Myocyte (in vitro differentiated cells): ENCODE measurements at places on chromosomes 7 and 10.

- DNase-seq = no peak
Observed at GRCh38 chr10:94351089-94351488, 11.7 kb downstream of the NOC3L start.

DNA sequence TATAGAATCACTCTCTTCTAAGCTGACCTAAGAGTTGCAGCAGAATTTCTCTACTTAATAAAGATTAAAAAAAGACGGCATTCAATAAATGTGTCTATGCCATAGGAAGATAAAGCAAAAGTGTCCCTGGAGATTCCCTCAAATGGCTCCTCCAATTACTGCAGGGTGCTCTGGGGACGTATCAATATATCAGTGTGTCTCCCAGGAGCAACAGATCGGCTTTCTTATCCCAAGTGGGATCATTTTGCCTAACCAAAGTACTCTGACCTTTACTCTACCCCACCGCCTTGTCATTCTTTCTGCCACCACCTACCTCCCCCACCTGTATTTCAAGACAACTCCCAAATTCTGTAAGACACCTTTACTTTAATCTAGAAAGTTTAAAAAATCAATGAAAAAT lies 202.0 kb upstream of the SEMA3C start:
- no peak for DNase-seq

- DNase-seq = no peak
Observed at GRCh38 chr7:113809581-113809980, 109.2 kb downstream of the PPP1R3A start.

- DNase-seq = no peak
Observed at GRCh38 chr10:98572594-98572993, 125.9 kb upstream of the HPS1 start.

- DNase-seq = peak; percentile 56
Observed at GRCh38 chr10:36759141-36759805, 366.1 kb upstream of the ANKRD30A start.

DNA sequence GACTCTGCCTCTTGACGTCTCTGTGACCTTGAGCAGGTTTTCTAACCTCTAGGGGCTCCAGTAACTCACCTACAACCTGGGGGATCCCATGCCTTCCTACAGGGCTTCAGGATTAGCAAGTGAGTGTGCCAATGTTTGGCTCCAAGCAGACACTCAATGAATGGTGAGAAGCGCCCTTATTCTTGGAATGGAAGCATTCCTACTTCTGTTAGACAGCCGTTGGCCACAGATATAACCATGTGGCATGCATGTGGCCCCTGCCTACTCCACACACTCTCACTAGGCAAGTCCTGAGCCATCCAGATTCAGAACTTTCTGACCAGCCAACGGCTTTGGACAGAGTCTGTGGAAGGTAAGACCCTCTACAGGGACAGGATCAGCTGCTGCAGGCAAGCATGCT lies 108.9 kb upstream of the LYZL2 start:
- no peak for DNase-seq

GRCh38 chr10:79585870-79586527 lies 24.7 kb upstream of the SFTPA1 start:
- DNase-seq = no peak

GRCh38 chr10:124254490-124254889 lies 161.1 kb upstream of the CHST15 start:
- no peak for DNase-seq

GRCh38 chr10:103451091-103451813 lies 918 bp downstream of the CALHM2 start:
- peak; percentile 72 for DNase-seq

GRCh38 chr7:83697804-83698530 lies 49.0 kb upstream of the SEMA3E start:
- no peak for DNase-seq

- no peak for DNase-seq
Observed at GRCh38 chr10:114323023-114323422, 81.3 kb downstream of the AFAP1L2 start.

DNA sequence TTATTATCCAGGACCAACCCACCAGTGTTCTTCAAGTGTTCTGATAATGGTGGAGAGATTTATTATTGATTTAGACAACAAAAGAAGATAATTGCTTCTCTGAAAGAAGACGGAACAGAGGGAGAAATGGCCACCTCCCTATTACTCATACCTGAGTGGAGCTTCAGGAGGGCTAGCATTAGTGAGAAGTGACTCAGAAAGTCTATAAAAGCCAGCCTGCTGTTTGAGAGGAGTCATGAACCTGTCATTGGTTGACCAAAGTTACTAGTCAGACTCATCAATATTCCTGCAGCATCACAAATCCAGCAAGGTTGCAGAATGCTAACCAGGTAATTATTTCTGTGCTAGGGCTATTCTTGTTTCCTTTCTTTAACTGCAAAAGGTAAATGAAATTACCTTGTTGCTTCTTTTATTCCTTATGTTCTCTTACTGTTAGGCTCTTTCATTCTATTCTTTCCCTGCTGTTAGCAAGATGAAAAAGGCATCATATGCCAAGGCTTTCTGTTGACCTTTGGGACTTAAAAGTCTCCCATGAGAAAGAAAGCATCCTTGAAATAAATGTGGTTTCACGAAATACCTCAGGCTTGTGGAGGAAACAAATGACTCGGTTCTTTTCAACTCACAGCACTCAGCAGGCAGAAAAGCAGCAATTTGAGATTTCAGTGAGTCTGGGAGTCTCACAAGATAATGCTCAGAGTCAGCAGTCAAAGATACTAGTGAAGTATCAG lies 256.4 kb upstream of the PHYHIPL start:
- DNase-seq = peak; percentile 79

DNA sequence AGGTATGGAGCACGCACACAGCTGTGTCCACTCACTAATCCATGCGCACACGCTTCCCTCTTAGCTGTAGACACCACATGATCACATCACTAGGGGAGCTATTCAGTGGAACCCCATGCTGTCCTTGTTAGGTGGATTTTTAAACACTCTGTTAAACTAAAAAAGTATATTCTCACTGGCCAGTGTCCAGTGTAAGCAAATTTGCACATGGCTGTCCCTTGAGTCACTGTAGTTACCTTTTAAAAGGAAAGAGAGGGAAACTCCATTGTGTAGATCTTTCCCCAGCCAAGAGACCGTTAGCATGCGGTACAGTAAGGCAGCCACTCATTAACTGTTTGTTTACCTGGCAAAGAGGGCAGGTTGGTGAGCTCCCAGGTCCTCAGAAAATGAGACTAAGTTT lies 81.6 kb upstream of the INSYN2A start:
- no peak for DNase-seq

- DNase-seq = peak; percentile 30
Observed at GRCh38 chr7:116329686-116330503, 119.6 kb downstream of the TES start.

- no peak for DNase-seq
Observed at GRCh38 chr7:33044986-33045385, 17.6 kb downstream of the NT5C3A start.

DNA sequence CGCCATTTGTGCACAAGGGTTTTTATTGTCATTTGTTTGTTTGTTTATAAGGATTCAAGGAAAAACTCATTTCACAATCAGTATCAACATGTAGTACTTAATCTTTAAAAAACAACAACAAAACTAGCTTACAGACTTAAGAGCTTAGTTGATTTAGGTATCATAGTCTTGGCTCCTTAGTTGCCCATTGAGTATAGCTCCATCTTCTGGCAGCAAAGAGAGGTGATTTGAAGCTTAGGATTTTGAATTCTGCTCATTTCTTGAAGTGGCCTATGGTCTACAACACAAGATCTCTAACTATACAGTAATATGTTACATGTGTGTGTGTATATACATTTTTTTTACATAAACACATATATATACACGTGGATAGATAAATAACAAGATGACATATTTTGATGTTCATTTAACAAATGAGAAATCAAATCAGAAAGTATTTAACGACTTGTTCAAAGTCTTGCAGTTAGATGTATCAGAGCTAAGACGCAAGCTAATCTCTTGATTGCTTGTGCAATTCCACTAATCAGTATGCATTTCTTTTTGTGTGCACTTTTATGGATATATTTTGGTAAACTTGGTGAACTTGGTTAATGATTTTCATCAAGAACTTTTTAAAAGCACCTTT lies 307.3 kb downstream of the CAMK1D start:
- peak; percentile 47 for DNase-seq

DNA sequence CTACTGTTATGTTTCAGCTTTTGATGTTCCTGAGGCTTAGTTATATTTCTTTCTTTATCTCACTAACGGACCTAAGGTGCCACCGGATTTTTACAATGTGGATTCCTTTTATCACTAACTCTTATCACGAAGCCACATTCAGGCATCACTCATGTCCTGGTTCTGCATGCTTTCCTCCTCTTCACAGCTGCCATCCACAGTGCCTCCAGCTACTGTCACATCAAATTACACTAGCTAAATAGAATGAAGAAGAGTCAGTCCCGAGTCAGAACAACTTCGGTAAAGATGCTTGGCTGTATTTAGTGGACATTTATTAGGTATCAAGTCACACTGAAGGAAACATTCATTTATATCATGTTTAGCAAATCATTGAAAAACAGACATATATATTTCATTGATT lies 153.2 kb downstream of the NEBL start:
- DNase-seq = no peak

DNA sequence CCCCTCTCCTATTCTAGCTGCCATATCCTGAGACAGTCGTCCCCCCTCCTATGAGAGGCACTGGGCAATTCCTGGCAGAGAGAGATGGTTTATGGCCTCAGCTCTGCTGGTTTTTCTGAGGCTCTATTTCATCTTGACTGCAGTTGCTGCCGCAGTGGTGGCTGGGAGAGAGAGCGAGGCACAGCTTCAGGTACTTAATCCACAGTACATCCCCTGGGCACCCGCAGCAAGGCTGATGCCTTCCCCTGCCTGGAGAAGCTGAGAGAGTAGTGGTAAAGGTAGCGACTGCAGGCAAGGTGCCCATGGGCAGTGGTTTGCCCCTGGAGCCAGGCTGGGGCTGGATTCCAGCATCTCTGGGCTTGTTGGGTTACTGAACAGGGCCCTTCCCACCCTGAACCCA lies 324.7 kb downstream of the RPS24 start:
- no peak for DNase-seq

DNA sequence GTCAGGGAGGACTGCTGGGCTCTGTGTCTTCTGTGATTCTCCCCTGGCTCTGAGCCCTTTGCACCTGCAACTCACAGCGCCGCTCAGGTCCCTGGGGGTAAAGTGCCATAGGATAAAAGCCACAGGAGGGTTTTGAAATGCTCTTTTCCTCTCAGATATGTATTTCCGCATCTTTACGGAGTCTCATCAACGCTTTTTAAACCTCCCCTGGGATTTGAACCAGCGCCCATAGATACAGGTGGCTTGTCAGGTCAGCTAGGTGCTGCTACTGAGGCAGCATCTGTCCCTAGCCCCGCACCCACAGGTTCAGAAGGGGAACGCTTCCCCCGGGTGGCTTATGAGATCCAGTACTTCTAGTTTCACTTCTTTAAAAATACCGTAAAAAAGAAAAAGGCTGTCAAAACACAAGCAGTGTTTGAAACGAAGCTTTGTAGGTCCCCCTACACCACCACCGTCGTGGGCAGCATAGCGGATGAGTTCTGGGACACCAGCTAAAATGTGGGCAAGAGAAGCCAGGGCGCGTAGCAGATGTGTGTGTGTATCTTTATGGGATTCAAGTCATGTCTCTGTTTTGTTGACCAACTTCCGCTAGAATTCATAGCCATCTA lies 173.5 kb downstream of the CUX1 start:
- no peak for DNase-seq

GRCh38 chr10:103837370-103838069 lies 17.9 kb downstream of the SH3PXD2A start:
- peak; percentile 45 for DNase-seq

DNA sequence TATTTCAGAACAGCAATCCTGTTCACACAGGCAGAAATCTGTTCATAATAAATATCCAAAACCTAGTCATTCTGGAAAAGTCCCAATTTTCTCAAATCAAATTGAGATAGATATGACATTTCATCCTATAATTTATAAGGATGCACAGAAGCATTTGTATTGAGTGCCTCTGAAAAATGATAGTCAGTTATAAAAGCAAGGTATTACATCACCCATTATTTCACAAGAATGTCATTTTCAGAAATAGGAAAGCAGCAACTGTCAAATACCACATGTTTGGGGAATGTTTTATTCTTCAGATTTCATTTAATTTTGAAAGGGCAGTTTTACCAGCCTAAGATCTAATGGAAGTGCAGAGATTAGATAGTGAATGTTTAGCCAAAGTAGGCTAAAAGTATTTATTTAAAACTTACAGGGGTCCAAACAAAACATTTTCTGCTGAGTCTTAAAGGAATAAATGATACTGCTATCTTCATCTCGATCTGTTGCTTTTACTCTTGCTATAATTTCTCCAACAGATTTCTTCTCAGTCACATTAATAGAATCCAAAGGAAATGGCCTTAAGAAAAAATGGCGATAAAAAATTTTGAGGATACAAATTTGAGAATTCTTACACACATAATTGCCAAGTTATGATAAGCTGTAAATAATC lies 185.8 kb downstream of the HGF start:
- DNase-seq = peak; percentile 64

DNA sequence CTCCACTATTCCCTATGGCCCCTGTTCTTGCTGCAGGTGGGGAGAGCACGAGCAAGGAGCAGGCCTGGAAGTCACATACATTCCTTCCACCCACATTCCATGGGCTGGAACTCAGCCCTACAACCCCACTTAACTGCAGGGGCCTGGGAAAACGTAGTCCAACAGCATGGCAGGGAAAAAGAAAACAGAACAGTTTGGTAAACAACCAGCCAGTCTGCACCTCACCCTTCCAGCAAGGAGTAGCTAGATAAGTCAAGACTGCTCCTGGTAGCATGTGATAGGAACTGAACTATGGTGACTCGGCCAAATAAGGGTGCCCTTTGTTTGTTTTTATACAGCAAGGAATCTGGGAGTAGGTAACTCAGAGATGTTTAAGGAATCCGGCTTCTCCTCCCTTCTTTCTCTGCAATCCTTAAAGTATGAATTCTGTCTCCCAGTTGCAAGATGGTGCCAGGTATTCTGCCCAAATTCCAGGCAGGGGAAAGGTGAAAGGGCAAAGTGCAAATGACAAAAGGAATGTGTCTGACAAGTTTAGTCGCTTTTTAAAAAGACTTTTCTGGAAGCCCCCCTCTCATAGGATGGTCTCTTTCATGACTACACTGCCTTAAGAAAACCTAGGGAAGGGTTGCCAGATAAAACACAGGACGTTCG lies 311.7 kb upstream of the NEBL start:
- DNase-seq = no peak

GRCh38 chr7:4751398-4751947 lies 23.9 kb upstream of the AP5Z1 start:
- no peak for DNase-seq

DNA sequence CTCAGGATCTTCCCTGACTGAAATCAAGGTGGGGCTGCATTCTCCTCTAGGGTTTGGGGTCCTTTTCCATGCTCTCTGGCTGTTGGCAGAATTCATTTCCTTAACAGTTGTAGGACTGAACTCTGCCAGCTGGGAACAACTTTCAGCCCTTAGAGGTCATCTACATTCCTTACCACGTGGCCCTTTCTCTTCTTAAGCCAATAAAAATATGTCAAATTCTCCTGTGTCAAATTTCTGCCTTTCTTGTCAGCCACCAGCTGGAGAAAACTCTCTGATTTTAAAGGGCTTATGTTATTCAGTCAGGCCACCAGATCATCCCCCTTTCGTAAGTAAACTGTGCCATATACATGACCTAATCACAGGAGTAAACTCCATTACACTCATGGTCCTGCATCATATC lies 95.3 kb upstream of the IL6 start:
- DNase-seq = peak; percentile 42

GRCh38 chr10:11255796-11256444 lies 238.2 kb downstream of the CELF2 start:
- no peak for DNase-seq
